NCI-H1417 (cell line): ENCODE measurements at places on chromosomes 6 and 20.
A peak's percentile ranks its signal among the peaks of the same experiment; 100 is the strongest.

DNA sequence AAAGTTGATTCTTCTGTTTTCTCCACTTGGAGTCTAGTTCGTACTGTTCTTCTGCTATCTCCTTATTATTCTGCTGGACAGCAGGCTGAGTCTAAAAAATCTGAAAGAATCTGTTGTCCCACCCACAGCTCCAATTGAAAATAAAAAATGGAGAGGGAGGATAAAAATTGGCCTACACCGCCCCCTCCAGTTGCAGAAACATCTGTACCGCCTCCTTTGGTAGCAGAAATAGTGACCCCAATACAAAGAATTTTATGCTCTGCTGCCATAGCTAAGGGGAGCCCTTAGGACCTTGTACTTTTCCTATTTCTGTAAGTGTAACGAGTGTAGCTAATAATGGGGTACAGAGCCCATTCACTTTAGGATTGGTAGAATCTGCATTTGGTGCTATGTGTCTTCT lies 4.9 kb upstream of the FKBP1A start:
- no peak for DNase-seq

GRCh38 chr6:42960243-42961019 lies at the start of gene GNMT:
Gene GNMT, plus strand, starts transcription at chr6:42960754. Its CDS starts 14 bp downstream, at chr6:42960768.
- peak; percentile 75 for DNase-seq

- no peak for DNase-seq
These were observed 160.2 kb downstream of the MTFR2 start for GRCh38 chr6:136089876-136090275.

GRCh38 chr20:164618-165017 lies 7.4 kb downstream of the DEFB127 start:
- DNase-seq: no peak

DNA sequence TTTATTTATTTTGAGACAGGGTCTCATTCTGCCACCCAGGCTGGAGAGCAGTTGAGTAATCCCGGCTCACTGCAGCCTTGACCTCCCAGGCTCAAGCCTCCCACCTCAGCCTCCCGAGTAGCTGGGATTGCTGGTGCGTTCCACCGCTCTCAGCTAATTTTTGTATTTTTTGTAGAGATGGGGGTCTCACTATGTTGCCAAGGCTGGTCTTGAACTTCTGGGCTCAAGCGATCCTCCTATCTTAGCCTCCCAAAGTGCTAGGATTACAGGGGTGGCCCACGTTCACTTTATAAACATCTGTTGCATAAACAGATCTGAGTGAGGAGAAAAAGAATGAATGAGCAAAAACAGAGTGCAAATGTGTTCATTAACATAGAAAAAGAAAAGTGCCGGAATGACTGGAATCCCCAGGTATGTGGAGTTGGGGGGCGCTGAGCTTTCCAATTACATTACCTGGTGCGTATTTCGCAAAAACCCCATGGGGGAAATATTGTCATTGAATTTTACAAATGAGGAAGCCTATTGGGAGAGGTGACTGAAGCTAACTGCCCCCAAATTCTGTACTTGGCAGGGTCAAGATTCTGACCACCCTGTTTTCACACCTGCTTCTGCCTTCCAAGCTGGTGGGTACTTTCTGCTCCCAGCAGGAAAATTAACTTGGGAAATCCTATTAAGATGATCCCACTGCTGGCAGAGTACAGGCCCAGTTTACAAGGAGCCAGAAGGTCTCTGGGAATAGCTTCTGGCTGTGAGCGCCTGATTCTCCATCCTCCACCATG lies 207.7 kb upstream of the JARID2 start:
- DNase-seq: no peak

DNA sequence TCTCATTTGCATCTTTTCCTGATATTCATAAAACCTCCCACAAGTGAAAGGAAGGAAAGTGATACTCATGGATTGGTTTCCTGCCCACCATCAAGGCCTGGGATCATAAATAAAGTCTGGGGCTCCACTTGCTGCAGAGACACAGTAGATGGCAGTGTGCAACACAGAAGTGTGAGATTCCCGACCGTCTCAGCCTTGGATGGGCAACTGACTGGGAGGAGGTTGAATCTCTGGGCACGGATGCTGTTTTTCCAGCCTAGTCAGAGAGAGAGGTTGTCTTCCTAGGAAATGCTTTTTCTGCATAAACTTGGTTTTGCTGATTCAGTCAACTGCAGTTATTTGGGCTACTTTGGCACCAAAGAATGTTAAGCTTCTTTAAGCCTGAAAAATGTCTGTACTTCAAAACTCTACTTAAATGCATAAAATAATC lies 9.9 kb upstream of the RFPL4B start:
- DNase-seq: peak; percentile 79
